ENCODE measurements at places on chromosomes 1 and 21. TPM values are rescaled to one million over a fixed set of nuclear protein-coding genes. Genes with fewer than 3 reads are reported as not detected.
A peak's percentile ranks its signal among the peaks of the same experiment; 100 is the strongest.

- no peaks in the 10 kb centered on the region for H3K27me3 ChIP-seq
- DNase-seq: no peak
- H3K36me3 ChIP-seq: no peaks in the 10 kb centered on the region
Observed at GRCh38 chr1:240111558-240111957, 19.9 kb downstream of the FMN2 start.

DNA sequence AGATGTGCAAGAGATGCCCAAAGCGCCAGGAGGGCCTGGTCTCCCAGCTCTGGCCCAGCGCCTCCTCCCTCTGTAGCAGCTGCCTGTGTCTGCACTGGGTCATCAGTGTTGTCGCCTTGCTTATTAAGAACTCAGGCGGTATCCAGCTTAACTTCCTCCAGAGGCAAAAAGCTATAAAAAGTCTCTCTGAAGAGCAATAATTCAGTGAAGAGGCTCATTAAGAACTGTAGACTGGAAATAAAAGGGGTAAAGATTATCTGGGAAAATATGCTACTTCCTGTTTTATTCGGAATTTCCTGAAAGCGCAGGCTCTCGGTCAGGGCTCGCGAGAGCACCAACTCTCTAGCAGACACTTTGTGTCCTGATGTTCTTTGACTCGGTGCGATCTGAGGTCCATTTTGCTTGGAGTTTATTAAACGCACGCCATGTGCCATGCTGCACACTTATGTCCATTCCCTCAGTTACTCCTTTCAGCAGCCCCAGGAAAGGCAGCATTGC is 70.4 kb downstream of the MRPS6 start:
- H3K36me3 ChIP-seq: peaks cover 21% of the 10 kb centered on the region
- no peak for DNase-seq
- no peaks in the 10 kb centered on the region for H3K27me3 ChIP-seq
- H3K4me1 ChIP-seq: no peaks in the 10 kb centered on the region
- no peak overlapping the region for H3K4me3 ChIP-seq
- no peak overlapping the region for H3K27ac ChIP-seq

GRCh38 chr1:201750934-201751333 is 78.0 kb upstream of the IPO9 start:
- H3K4me3 ChIP-seq: no peak overlapping the region
- peak; percentile 8 for DNase-seq
- no peaks in the 10 kb centered on the region for H3K36me3 ChIP-seq
- H3K27ac ChIP-seq: no peak overlapping the region

DNA sequence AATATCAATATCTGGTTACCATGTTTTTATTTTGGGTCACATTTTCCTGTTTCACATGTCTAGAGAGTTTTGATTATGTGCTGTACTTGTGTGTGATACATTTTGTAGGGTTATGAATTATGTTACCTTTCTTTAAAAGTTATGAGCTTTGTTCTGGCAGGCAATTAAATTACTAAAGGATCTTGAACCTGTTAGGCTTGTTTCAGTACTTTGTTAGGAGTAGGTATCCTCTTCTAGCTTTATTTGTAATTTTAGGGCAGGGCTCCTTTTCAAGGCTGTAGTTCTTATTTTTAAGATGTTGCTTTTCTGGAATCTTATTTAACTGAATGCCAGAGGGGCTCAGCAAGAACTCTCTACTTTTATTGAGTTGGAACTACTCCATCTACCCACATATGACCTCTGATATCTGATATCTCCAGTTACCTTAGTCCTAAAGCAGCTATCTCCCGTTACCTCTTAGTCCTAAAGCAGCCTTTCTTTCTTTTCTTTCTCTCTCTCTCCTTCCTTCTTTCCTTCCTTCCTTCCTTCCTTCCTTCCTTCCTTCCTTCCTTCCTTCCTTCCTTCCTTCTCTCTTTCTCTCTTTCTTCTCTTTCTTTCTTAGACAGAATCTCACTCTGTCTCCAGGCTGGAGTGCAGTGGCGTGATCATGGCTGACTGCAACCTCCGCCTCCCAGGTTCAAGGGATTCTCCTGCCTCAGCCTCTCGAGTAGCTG is 23.8 kb downstream of the KCTD3 start:
- no peaks in the 10 kb centered on the region for H3K27me3 ChIP-seq
- no peaks in the 10 kb centered on the region for H3K4me1 ChIP-seq
- no peak for DNase-seq
- H3K4me3 ChIP-seq: no peak overlapping the region
- no peak overlapping the region for H3K27ac ChIP-seq
- no peaks in the 10 kb centered on the region for H3K36me3 ChIP-seq

DNA sequence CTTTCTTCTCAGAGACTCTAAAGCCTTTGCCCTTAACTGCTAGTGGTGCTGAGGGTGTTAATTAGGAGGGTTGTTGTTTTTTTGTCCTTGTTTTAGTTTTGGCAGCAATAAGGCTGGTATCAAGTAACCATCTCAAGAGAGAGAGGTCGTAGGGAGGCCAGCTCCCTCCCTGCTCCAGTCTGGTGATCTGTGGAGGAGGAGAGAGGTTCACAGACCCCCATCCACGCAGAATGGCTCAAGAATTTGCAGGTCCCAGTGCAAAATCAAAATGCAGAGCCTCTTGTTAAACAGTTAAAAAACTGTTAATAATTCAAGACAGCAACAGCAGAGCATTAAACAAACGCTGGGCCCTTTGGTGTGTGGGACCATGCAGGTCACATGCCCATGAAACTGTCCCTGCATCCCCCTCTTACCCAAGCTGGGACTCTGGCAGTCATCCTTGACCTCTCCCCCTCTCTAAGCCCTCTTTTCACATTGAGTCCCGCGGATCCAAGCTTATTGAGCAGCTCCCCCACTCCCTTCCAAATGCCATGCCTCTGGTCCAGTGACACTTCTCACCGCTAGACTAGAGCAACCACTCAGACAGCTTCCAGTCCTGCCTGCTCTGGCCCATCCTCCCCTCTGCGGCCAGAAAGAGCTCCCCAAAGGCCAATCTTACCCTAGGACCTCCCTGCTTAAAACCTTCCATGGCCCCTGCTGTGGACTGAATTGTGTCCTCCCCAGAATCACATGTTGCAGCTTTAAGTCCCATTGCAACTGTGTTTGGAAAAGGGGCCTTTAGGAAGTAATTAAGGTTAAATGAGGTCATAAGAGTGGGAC is 47.7 kb upstream of the RPL11 start:
- H3K36me3 ChIP-seq: no peaks in the 10 kb centered on the region
- no peak overlapping the region for H3K4me3 ChIP-seq
- H3K27me3 ChIP-seq: no peaks in the 10 kb centered on the region
- H3K27ac ChIP-seq: no peak overlapping the region
- no peaks in the 10 kb centered on the region for H3K4me1 ChIP-seq
- DNase-seq: no peak

DNA sequence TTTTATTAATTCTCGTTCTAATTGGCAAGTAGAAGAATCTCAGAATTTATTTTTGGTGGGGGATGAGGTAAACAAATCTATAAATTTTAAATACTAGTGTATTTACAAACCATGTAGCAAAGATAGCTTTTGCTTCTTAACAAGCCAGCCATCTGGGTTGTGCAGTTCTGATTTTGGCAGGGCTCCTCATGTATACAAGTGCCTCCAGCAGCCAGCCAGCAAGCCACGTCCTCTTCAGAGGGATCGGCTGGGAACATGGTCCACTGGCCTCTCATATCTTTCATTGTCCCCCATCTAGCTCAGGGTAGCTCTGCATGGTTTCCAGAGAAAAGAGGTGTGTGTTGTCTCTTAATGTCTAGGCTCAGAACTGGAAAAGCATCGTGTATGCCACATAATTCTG is 659.1 kb downstream of the MRPL39 start:
- no peaks in the 10 kb centered on the region for H3K36me3 ChIP-seq
- H3K4me3 ChIP-seq: no peak overlapping the region
- no peaks in the 10 kb centered on the region for H3K27me3 ChIP-seq
- no peak overlapping the region for H3K27ac ChIP-seq
- H3K4me1 ChIP-seq: no peaks in the 10 kb centered on the region
- no peak for DNase-seq

DNA sequence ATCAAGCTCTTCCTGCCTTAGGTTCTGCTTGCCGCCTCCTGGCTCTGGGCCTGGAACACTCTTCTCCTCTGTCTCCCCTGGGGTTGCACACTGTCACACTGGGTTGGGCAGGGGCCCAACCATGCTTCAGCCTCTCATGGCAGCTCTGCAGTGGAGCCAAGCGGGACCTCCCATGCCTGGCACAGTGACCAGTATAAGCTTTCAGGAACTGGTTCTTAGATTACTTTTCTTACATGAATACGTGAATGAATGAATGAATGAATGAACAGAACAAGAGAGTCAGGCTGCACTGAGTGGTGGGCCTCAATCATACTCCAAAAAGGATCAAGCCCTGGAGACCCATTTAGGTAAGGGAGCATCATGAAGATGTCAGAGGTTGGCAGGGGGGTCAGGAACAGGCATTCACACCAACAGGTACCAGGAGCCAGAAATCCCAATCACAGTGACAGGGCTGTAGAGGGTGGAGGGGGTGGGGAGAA is 30.8 kb upstream of the TMEM125 start:
- no peaks in the 10 kb centered on the region for H3K27me3 ChIP-seq
- no peaks in the 10 kb centered on the region for H3K4me1 ChIP-seq
- no peaks in the 10 kb centered on the region for H3K36me3 ChIP-seq
- DNase-seq: no peak
- no peak overlapping the region for H3K4me3 ChIP-seq

- no peaks in the 10 kb centered on the region for H3K36me3 ChIP-seq
- no peak overlapping the region for H3K27ac ChIP-seq
- no peak for DNase-seq
- no peaks in the 10 kb centered on the region for H3K27me3 ChIP-seq
- H3K4me1 ChIP-seq: no peaks in the 10 kb centered on the region
- no peak overlapping the region for H3K4me3 ChIP-seq
Observed at GRCh38 chr1:43622471-43622870, 27.5 kb upstream of the KDM4A start.

GRCh38 chr1:204726478-204726877 is 40.9 kb upstream of the LRRN2 start:
- no peak overlapping the region for H3K4me3 ChIP-seq
- H3K36me3 ChIP-seq: no peaks in the 10 kb centered on the region
- H3K27ac ChIP-seq: no peak overlapping the region
- DNase-seq: no peak

- no peak overlapping the region for H3K4me3 ChIP-seq
- H3K36me3 ChIP-seq: no peaks in the 10 kb centered on the region
- no peak for DNase-seq
- no peak overlapping the region for H3K27ac ChIP-seq
- no peaks in the 10 kb centered on the region for H3K27me3 ChIP-seq
- peaks cover 5% of the 10 kb centered on the region for H3K4me1 ChIP-seq
Observed at GRCh38 chr1:170567214-170567613, 35.2 kb downstream of the GORAB start.

DNA sequence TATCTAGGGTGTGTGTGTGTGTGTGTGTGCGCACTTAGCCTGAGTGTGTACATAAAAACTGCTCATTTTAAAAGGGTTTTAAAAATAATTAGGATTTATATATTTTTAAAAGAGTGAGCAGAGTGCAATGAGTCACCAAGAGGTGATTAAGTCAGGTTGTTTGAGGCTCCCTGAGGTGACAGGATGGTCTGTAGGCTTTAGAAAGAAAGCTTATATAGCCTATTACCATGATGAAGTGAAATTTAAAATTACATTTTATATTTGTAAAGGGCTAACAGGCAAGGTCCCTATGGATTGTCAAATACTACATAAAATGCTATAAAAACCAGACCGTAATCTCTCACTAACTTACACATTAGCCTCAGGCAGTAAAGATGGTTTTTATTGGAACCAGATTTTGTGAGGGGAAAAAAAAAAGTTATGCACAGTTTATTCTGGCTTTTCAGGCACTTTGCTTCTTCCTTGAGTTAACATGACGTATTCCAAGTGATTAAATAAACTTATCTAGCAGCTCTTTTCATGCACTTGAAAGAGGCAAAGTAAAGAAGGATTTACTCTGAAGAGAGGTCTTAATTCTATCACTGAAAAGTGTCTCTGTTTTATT is 711.7 kb upstream of the PTBP2 start:
- no peaks in the 10 kb centered on the region for H3K4me1 ChIP-seq
- no peak for DNase-seq
- H3K27ac ChIP-seq: no peak overlapping the region
- H3K4me3 ChIP-seq: no peak overlapping the region
- no peaks in the 10 kb centered on the region for H3K36me3 ChIP-seq

GRCh38 chr1:907611-908451 is 15.9 kb upstream of the SAMD11 start:
- H3K27me3 ChIP-seq: peaks cover 3% of the 10 kb centered on the region
- peaks cover 10% of the 10 kb centered on the region for H3K4me1 ChIP-seq
- DNase-seq: no peak
- no peak overlapping the region for H3K27ac ChIP-seq
- H3K36me3 ChIP-seq: no peaks in the 10 kb centered on the region
- no peak overlapping the region for H3K4me3 ChIP-seq

DNA sequence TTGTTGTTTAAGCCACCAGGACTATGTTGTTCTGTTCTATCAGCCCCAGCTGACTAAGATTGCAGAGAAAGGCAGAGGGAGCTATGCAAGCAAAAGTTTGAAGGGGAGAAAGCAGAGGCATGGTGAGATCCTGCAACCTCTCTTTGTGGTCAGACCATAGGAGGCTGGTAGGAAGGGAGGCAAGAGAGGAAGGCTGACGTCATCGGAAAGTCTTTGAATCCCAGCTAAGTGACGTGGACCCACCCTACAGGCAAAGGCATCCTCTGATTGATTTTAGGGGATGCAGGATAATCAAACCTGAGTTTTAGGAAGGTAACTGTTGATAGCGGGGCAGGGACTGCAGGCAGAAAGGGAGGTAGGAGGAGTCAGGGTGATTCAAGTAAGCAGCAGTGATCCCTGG is 23.3 kb upstream of the TNNI1 start:
- DNase-seq: no peak
- H3K27ac ChIP-seq: no peak overlapping the region
- no peaks in the 10 kb centered on the region for H3K4me1 ChIP-seq
- peaks cover 7% of the 10 kb centered on the region for H3K27me3 ChIP-seq

- H3K27ac ChIP-seq: no peak overlapping the region
- H3K4me1 ChIP-seq: no peaks in the 10 kb centered on the region
- no peak for DNase-seq
Observed at GRCh38 chr1:84282780-84283333, 18.7 kb upstream of the SAMD13 start.

- DNase-seq: no peak
- no peaks in the 10 kb centered on the region for H3K36me3 ChIP-seq
- H3K27ac ChIP-seq: no peak overlapping the region
Observed at GRCh38 chr1:29424266-29424665, 187.9 kb downstream of the PTPRU start.

GRCh38 chr1:204560590-204561150 is 44.5 kb downstream of the MDM4 start:
- H3K4me3 ChIP-seq: no peak overlapping the region
- no peak overlapping the region for H3K27ac ChIP-seq
- no peak for DNase-seq
- H3K36me3 ChIP-seq: peaks cover 11% of the 10 kb centered on the region
- no peaks in the 10 kb centered on the region for H3K27me3 ChIP-seq
- H3K4me1 ChIP-seq: peaks cover 27% of the 10 kb centered on the region

Gene KRTAP12-2
- not detected for polyA plus RNA-seq

Gene SPATA21
- polyA plus RNA-seq: not detected

Gene LAMC2
- polyA plus RNA-seq: not detected

Gene ECM1
- polyA plus RNA-seq: not detected

All from CD4-positive, CD25-positive, alpha-beta regulatory T cell (primary cell).